ENCODE measurements at places on chromosomes 11 and 22.

GRCh38 chr11:68934666-68935065 lies 31.0 kb downstream of the IGHMBP2 start:
- no peak for DNase-seq

- DNase-seq: no peak
Observed at GRCh38 chr11:69636512-69637197, 4.3 kb upstream of the CCND1 start.

DNA sequence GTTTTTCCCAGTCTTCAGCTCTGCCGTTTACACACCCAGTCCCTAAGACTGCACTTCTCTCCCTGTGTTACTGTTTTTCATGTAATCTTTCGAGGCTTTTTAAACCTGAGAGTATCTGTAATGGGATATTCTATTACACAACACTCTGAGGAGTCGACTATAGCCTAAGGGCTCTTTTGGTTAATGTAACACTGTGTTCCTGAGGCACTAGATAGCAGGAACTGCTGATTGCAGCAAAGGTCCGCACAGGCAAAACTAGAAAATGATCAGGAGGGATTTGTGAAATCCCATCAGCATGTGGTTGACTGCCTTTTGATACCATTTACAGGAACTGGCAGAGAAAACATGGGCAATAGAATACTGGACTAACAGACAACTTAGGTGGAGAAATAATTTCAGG lies 512.3 kb upstream of the RAG2 start:
- no peak for DNase-seq

DNA sequence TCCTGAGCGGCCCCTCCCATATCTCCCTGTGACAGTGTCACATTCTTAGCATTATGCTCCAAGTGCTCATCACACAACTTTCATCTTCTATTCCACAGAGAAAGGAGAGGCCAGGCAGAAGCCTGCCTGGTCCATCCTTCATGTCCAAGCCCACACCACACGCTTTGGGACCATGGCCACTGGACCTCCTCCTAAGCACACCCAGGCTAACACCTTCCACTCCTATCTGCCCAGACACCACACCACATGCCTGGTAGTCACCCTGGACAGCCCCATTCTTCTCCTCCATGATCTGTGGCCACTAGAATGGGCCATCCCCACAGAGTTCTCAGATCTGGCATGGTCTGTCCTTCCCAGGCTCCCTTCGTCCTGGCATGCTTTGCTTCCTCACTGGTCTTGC lies 55.3 kb downstream of the HIRA start:
- DNase-seq: no peak

DNA sequence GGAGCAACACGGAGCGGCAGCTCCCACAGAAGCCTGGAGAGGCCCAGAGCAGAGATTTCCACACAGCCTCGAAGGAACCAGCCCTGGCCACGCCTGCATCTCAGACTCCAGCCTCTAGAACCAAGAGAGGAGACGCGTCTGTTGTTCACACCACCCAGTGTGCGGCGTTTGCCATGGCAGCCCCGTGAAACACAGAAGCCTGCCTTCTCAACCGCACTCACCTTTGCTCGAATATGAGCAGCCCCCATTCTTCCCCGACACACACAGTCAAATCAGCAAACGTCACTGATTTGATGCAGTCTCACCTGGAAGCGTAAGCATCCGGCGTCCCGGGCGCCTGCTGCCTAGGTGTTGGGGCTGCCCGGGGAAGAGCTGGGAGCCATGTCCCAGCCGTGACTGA lies 14.2 kb upstream of the TALDO1 start:
- no peak for DNase-seq

GRCh38 chr22:40363059-40363458 lies 7.3 kb upstream of the SGSM3 start:
- DNase-seq: no peak

DNA sequence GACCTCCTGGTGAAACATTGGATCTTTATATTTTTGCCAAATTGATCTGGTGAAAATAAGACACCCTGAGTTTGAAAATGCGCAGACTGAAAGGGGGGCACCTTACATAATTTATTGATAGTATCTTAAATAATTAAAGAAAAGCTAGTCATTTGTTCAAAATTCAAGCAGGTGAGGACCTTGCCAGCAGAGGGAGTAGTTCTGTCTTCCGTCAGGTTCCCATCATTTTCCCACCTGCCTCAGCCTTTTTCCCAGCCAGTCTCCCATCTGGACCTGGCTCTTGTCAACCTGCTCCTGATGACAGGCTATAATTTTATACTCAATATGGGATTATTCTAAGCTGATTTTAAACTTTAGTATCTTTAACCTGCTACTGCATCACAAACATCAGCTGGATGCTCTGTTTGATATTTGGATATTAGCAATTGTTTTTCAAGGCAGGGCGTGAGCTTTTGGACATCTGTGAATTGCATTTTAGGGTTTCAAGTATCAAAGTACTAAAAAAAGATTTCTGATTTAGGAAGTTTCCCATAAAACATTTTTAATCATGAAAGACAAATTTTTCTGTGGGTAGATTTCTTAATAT lies 132.0 kb downstream of the ELP4 start:
- no peak for DNase-seq
